ENCODE measurements at places on chromosomes 6 and 20.

DNA sequence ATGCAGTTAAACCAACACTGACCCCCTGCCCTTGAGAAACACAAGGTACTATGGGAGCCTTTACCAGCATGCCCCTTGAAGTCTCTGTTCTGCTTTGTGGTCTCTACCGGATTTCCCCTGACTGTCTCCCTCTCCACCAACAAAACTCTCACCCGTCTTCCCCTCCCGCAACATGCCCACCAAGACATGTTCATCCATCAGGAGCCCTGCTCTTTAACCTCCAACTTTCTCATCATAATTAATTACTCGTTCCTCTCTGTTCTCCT is 1.1 kb downstream of the ZNF165 start:
- no peak for DNase-seq

- DNase-seq, result peak; percentile 78
Measured at GRCh38 chr6:27688014-27688586, 215.2 kb upstream of the ZNF184 start.

DNA sequence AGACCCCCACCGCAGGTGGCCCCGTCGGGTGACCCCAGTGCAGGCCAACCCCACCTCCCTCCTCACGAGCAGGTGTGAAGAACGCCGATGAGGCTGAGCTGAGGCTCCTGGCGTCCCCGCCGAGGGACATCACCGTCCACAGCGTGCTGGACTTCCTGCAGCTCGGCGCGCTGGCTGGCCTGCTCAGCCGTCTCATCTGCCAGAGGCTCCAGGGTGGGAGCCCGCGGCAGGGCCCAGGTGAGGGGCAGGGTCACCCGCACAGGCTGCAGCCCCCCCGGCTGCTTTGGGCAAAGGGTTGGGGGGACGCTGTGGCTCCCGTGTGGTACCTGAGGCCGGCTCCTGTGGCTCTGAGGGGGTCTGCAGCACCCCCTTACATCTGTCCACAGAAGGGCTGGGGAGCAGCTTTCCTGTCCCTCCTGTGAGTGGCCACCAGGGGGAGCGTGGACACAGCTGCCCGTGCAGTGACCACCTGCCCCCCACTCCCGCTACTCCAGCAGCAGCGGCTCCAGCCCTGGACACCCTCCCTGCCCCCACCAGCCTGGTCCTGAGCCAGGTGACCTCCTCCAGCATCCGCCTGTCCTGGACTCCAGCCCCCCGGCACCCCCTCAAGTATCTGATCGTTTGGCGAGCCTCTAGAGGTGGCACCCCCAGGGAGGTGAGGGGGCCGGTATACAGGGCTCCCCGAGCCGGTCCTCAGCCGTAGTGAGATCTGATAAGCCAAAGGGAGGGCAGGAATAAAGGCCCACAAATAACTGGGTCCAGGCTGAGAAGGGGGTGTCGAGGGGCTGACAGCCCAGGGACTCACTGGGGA is 16.5 kb downstream of the COL20A1 start:
- DNase-seq, result no peak

- DNase-seq, result no peak
Measured at GRCh38 chr6:143198312-143198711, 137.6 kb downstream of the AIG1 start.

GRCh38 chr6:163323274-163323673 is 91.2 kb upstream of the QKI start:
- no peak for DNase-seq

GRCh38 chr6:6810727-6811126 is 222.2 kb downstream of the LY86 start:
- no peak for DNase-seq

Data from AG04449 (cell line).